ENCODE measurements at places on chromosomes 13 and 19. TPM values are rescaled to one million over a fixed set of nuclear protein-coding genes. Genes with fewer than 3 reads are reported as not detected.

DNA sequence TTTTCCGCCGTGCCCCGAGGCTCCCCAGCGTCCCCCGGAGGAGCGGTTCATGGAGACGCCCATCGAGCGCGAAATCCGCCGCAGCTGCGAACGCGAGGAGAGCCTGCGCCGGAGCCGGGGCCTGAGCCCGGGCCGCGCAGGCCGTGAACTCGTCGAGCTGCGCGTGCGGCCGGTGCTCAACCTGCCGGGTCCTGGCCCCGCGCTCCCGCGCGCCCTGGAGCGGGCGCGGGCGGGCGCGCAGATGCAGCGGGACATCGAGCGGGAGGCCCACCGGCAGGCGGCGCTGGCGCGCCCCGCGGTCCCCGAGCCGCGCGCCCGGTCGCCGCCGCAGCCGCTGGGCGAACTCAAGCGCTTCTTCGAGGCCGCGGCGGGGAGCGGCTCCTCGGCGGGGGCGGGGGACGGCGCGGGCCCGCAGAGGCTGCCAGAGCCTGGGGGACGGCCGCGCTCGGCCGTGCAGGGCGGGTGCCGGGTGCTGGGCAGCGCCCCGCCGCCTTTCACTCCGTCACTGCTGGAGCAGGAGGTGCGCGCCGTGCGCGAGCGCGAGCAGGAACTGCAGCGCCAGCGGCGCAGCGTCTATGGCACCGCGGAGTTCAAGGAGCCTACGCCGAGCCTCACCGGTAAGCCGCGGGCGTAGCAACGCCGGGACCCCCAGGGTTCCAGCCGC is 807 bp downstream of the MISP3 start:
- no peaks in the 10 kb centered on the region for H3K27me3 ChIP-seq
- H3K27ac ChIP-seq: peak overlapping the region; percentile 82
- DNase-seq: peak; percentile 83
- H3K4me3 ChIP-seq: peak overlapping the region; percentile 68

- H3K4me1 ChIP-seq: no peaks in the 10 kb centered on the region
- H3K36me3 ChIP-seq: no peaks in the 10 kb centered on the region
- no peaks in the 10 kb centered on the region for H3K27me3 ChIP-seq
- no peak for DNase-seq
- H3K4me3 ChIP-seq: no peak overlapping the region
- H3K27ac ChIP-seq: no peak overlapping the region
These were observed 101.0 kb upstream of the DACH1 start for GRCh38 chr13:71967990-71968389.

GRCh38 chr19:49524812-49525455 is 2.9 kb upstream of the RCN3 start:
- H3K36me3 ChIP-seq: peaks cover 9% of the 10 kb centered on the region
- no peaks in the 10 kb centered on the region for H3K27me3 ChIP-seq
- no peaks in the 10 kb centered on the region for H3K4me1 ChIP-seq
- H3K27ac ChIP-seq: no peak overlapping the region

GRCh38 chr19:2167896-2168618 is 4.3 kb downstream of the DOT1L start:
- peaks cover 2% of the 10 kb centered on the region for H3K4me1 ChIP-seq
- peak; percentile 69 for DNase-seq
- no peak overlapping the region for H3K4me3 ChIP-seq
- no peaks in the 10 kb centered on the region for H3K36me3 ChIP-seq

GRCh38 chr19:22832031-22832762 is at the start of gene ZNF723:
TSS of gene ZNF723 (plus strand) at chr19:22832291. CDS start at chr19:22832380, 89 bp downstream.
- no peaks in the 10 kb centered on the region for H3K4me1 ChIP-seq
- H3K27me3 ChIP-seq: no peaks in the 10 kb centered on the region

DNA sequence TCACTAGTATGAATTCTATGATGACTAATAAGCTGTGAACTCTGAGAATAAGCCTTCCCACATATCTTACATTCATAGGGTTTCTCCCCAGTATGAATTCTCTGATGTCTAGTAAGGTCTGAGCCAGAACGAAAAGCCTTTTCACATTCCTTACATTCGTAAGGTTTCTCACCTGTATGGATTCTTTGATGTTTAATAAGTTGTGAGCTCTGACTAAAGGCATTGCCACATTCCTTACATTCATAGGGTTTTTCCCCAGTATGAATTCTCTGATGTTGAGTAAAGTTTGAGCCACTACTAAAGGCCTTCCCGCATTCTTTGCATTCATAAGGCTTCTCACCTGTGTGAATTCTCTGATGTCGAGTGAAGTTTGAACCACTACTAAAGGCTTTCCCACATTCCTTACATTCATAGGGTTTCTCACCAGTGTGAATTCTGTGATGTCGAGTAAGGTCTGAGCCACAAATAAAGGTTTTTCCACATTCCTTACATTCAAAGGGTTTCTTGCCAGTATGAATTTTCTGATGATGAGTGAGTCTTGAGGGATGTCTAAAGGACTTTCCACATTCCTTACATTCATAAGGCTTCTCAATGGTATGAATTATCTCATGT is 30.7 kb upstream of the ZFP82 start:
- H3K4me1 ChIP-seq: no peaks in the 10 kb centered on the region
- no peaks in the 10 kb centered on the region for H3K27me3 ChIP-seq
- no peaks in the 10 kb centered on the region for H3K36me3 ChIP-seq
- no peak overlapping the region for H3K4me3 ChIP-seq
- DNase-seq: no peak

PEX11G gene
- total RNA-seq: 9.0 TPM

DACT3 gene
- 1.6 TPM for total RNA-seq

Measured in right lobe of liver (tissue), 6 donors.